CD4-positive, alpha-beta T cell treated with Interleukin-17A for 4 hours (primary cell): ENCODE measurements at places on chromosomes 13 and 19.

DNA sequence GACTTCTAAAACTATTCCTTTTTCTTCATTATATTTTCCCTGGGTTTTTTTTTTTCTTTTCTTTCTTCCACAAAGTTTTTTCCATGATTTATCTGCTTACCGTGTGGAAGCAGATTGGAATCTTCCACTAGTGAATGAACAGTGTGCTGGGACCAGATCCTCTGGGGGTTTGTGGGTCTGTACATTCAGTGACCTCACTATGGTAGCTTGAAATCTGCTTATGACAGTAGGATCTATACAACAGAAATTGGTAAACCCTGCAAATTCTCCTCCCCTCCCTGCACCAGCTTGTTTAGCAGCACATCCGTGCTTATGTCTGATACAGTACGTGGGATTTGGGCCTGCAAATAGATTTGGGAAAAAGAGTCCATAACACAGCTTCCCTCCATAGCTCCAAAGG is 26.0 kb upstream of the MAB21L1 start:
- no peak for DNase-seq

- DNase-seq, result no peak
These were observed 4.9 kb downstream of the RFX2 start for GRCh38 chr19:6105444-6105843.

GRCh38 chr13:35716186-35716585 is 239.7 kb upstream of the MAB21L1 start:
- DNase-seq, result no peak

DNA sequence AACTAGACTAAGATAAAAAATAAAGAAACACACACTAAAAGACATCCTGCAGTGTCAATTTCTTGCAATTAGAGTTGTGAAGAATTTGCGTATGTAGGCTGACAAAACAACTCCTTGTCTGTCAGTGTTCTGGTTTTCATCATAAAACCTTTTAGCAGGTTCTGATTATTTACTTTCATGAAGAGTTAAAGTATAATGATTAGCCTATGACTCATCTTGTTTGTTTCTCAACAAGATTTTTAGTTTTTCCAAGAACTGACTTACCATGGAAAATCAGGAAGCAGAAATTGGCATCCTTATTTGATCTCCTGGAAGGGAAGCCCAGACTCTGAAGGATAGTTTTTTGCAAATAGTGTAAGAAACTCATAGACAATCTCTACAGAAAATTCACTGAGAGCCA is 848.7 kb upstream of the PCDH9 start:
- no peak for DNase-seq

- DNase-seq, result no peak
These were observed 98.7 kb downstream of the ZMYM2 start for GRCh38 chr13:20057214-20057613.

GRCh38 chr19:34867631-34868030 is 59.1 kb upstream of the ZNF30 start:
- no peak for DNase-seq

DNA sequence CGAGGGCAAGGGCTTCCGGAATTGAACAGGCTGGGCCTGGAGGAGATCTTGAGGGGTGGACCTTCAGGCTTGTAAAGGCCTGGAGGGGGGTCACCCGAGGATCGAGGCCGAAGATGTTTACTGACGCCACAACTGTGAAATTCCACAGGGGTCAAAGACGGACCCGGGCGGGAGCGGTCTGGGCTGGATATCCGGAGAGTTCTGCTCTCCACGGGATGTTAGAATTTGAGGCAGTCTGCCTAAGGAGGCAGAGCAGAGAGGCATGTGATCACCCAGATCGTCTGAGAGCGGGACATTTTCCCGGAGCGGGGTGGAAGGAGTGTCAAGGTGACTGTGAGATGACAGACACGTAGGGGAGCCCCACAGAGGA is 13.2 kb downstream of the KLHL26 start:
- DNase-seq, result no peak

DNA sequence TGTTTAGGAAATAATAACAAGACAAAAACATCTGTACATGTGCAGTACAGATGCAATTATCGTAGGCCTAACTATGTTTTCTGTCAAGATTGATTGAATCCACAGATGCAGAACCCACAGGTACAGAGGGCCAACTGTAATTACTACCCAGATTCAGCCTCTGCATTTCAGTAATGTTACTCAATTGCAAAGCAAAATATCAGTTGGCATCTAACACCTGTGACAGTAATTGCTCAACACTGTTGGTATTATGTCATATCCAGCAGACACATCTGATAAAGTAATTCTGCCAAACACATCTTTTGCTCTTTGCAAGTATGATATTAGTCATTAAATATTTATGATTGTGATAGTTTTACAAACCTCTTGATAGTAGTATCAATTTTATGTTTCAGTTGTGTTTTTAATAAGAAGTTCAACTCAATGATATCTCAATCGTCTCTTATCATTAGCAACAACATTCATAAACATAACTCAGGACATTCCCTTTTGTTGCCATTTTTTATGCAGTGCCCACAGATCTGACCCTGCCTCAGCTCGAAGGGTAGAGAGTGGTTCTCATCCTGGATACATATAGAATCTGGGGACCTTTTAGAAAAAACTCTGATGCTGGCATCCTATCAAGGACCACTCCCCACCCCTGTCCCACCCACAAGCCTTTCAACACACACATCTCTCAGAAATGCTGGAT is 104.7 kb downstream of the MYCBP2 start:
- no peak for DNase-seq

- no peak for DNase-seq
These were observed 11.2 kb downstream of the KDM4B start for GRCh38 chr19:4980067-4980466.

- DNase-seq, result no peak
These were observed 234.4 kb upstream of the RXFP2 start for GRCh38 chr13:31504918-31505317.

DNA sequence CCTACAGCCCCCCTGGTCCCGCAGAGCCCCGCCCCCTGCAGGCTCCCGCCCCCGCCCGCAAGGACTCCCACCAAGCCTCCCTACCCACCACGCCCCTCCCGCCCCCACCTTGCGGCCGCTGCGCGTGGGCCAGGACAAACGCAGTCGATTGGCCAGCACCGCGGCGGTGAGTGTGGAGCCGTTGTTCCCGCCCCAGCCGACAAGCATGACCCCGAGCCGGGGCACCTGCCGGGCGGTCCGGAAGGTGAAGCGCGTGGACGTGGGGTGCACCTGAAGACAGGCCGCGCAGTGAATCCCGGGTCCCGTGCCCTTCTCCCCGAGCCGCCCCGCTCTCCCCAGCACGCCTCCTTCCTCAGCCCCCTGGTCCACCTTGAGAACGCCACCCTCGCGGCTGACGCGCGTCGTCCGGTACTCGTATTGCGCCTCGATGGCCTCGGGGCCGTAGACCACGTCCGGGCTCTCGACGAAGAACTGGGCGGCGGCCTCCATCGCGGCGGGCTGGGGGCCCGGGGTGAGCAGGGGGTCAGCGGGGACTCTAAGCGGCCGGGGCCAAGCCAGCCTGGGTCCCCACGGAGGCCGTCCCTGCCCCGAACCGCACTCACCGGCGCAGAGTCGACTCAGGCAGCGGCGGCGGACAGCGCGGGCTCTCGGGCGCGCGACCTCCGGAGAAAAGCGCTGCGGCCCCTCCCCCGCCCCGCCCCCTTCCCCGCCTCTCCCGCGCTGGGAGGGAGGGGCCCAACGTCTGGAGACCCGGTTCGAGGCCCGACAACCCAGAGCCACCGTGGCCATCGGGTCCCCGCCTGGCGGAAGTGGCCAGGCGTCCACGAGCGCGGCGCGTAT is at the start of gene ISYNA1:
Gene ISYNA1 (minus strand): TSS at position 643 of the 840 bp plus-strand sequence. CDS start 154 bp downstream, at position 489.
- DNase-seq, result peak; percentile 77
